Activated gamma-delta T cell treated with Interleukin-2 at 50 U/mL for 16 hours (primary cell): ENCODE measurements at places on chromosomes 4 and X.

DNA sequence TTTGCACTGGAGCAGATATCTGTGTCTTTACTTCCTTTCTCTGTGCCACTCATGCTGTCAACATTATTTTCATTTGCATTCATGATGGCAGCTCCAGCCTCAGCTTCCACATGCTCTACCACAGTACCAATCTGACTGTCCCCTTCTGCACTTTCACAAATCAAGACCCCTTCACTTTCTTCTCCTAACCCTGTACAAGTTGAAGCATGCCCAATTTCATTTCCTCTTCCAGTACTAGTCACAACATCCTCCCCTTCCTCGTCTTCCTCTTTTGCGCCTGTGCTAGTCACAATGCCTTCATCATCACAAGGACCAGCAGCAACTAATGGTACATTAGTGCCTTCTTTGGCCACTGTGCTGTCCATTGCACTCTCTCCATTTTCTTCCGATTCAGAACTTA lies 26.5 kb downstream of the BOD1L1 start:
- DNase-seq = no peak

DNA sequence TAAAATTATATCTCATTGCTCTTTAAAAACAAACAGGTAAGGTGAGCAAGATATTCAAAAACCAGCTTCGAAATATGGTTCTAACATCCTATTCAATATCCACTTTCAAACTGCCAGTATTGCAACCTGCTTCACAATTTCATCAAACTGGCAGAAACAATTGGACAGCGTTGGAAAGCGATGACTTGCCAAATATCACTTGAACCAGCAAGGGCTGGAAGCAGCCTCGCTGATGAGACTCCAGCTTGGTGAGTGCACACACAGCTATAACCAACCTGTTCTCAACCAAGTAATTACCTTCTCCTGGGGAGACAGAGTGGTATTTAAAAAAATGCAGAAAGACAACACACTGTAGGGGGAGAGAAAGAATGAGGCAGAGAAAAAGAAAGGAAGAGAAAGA lies 155.8 kb upstream of the RAI2 start:
- DNase-seq = no peak

DNA sequence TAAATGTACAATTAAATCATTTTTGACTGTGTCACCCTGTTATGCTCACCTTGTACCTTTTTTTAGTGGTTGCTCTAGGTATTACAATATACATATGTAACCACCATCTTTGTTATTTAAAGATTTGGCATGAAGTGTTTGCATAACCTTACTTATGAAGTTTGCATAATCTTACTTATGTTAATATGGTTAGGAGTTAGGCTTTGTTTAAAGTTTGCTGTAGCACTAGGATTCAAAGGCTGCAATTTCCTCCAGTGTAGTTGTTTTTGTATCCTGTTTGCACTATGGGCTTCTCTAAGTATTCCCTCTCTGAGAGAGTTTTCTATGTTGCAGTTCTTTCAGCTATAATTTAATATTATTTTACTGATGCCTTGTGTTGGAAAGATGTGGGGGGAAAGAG lies 15.0 kb upstream of the GSPT2 start:
- DNase-seq = no peak

- DNase-seq = no peak
Observed at GRCh38 chr4:72557021-72557420, 12.0 kb downstream of the ADAMTS3 start.

DNA sequence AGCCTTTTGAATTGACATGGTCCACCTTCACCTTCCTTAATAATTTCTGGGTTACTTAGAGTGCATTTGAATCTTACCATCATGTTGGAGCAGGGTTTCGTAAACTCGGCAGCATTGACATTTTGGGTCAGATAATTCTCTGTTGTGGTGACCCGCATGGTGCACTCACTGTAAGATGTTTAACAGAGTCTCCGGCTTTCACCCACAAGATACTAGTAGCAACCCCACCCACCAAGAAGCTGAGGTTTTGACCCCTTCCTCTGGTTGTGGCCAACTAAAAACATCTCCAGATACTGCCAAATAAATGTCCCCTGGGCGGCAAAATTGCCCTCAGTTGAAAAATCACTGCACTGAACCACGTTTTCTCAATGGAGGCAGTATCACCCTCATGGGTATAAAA lies 62.7 kb downstream of the CHST7 start:
- no peak for DNase-seq

DNA sequence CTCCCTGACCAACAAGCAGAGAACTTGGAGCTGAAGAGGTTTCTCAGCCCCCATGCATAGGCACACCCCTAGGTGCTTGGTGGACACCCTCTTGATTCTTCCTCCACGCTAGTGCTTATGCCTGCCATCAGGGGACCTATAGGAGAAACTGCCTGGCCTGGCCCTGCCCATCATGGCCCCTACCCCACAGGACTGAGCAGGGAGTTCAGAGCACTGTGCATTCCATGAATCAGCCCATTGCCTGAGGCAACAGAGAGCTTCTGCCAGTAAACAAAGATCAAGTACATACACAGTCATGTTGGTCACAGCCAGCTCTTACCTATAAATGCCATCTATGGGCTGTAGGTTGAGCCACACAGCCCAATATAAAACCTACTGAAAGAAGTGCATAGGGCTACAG lies 99.1 kb upstream of the EDNRA start:
- no peak for DNase-seq

GRCh38 chr4:56906489-56907393 lies 959 bp upstream of the REST start:
- no peak for DNase-seq

GRCh38 chr4:100511896-100512295 lies 5.9 kb downstream of the EMCN start:
- DNase-seq = no peak

DNA sequence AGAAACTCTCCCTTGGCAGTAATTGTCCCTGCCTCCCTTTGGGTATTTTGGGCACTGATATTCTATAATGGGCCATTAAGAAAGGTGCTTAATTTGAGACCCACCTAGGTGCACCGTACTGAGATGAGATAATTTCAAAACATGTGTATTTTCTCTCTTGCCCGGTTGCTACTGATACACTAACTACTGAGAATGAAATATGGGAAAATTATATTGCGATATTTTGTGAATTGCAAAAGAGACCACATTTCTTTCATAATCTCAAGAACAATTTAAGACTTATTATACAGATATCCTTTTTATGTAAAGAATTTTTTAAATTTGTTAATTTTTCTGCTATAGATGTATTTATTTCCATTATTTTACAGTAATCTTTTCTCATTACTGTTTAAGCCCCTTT lies 284.9 kb downstream of the ADGRL3 start:
- no peak for DNase-seq

DNA sequence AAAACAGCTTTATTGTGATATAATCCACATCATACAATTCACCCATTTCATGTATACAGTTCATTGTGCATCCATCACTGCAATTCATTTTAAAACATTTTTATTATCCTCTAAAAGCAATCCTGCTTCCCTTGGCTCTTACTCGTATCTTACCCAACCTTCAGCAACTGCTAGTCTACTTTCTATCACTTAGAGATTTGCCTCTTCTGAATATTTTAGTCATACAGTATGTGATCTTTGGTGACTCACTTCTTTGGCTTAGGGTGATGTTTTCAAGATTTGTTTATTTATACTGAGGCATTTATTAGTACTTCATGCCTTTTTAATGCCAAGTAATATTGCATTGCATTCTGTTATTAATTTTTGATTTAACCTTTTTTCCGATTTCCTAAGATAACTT lies 15.0 kb upstream of the MSMO1 start:
- no peak for DNase-seq
